Kasumi-1 (cell line): ENCODE measurements at places on chromosomes 4 and X.
A peak's percentile ranks its signal among the peaks of the same experiment; 100 is the strongest.

DNA sequence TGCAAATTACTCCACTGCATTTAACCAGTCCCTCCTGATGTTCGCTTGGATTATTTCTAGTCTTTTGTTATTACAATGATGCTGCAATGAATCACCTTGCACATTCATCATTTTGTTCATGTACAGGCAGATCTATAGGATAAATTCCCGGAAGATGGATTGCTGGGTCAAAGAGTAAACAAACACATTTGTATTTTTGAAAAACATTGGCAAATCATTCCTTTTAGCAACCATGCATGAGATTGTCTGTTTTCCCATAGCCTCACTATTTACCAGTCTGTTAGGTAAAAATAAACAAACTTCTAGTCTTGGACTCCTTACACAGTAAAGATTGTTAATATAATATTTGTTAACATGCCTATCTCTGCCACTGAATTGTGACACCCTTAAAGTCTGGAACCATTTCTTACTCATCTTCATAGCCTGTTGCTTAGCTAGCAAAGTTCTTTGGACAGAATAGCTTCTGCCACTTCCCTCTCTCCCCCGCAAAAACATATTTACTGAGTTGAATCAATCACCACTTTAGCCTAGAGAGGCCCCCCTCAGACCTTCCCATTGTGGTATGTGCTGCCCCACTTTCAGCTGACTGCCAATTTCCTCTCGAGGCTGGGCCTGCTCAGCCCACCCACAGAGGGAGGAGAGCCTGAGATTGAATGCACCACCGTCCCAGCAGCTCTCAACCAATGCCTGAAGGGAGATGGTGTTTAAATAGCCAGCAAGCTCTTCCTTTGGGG is 108.4 kb upstream of the ATXN3L start:
- peak; percentile 44 for DNase-seq

GRCh38 chrX:77779695-77780094 is 6.3 kb downstream of the ATRX start:
- no peak for DNase-seq

DNA sequence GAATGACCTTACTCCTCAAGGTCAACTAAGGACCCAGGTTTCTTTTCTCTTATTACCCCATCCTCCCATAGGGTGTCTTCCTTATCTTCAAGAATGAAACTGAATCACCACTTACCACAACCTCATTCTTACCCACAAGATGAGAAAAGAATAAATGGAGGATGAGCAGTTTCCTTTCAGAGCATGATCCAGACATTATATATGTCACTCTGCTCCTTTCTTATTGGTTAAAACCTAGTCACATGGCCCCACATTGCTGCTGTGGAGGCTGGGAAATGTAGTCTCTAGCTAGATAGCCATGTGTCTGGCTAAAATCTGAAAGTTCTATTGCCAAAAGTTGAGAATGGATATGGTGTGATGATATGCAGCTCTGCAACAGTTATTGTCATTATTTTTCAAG is 62.4 kb upstream of the RAI2 start:
- DNase-seq = no peak

DNA sequence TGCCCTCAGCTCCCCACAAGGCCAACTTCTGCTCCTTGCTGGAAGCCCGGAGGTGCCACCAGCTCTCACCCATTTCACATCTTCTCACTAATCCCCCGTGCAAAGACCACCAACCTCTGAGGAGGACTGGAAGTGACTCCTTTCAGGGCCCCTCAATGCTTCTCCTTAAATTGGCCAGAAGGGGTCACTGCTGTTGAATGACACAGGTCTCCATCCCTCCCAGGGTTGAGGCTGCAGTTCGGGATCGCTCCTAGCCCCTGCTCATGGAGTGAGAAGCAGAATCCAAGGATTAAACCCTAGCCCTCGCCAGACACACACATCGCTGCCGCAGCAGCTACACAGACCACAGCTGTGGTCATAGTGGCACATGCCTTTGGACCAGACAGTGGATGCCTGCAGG is 279.5 kb upstream of the TAPT1 start:
- DNase-seq = peak; percentile 8

- no peak for DNase-seq
Measured at GRCh38 chr4:48554606-48555005, 64.6 kb downstream of the ZAR1 start.

DNA sequence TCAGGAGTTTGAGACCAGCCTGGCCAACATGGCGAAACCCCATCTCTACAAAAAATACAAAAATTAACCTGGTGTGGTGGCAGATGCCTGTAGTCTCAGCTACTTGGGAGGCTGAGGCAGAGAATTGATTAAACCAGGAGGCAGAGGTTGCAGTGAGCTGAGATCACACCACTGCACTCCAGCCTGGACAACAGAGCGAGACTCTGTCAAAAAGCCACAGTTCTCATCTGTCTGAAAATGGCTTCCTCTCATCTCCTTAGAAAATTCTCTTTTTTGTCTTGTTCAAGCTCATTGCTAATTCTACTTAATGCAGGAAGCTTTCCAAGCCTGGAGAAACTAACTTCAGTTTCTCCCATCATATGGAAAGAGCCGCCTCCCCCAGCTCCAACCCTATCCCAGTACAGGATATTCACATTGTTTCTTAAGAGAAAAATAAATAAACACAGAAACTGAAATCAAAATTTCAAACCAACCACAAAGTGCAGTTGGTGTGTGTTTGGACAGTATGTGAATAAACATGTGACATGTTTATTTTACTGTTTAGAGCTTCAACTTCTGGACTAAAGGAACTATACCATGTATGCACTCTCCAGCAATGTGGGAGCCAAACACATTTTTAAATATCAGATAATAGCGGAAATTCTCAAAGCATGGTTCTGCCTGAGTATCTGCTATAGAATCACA is 55.0 kb upstream of the GAB1 start:
- no peak for DNase-seq

DNA sequence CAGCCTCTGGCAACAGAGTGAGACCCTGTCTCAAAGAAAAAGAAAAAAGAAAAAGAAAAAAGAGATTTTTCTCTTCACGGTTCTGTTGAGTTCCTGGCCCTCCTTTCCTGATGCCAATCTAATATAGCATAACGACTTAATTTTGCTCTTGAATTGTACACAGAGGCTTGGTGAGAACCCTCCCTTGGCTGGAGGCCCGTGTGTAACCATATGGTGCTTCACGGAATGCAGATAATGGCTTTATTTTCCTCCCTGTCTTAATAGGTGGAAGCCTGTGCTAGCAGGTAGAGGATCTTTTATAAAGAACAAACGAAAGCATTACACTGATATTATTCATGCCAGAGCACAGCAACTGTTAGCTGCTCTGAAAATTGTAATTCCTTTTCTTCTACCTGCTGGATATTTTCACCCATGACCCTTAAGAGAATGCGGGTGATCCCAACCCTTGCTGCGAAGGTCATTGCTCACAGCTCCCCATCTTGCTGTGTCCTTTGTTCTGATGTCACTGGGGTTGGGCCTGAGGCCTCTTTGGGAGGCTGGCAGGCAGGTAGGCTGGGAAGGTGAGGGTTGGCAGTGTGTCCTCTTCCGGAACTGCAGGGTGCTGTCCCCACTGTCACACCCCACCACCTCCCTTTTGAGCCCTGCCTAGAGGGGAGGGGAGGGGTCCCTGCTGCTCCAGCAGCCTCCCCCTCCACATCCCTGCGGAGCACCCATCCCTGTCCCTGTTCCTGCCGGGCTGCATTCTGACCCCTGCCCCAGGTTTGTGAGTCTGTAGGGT is 83.8 kb upstream of the STOX2 start:
- no peak for DNase-seq

- no peak for DNase-seq
Measured at GRCh38 chr4:95439896-95440295, 108.9 kb downstream of the UNC5C start.

GRCh38 chrX:1190596-1191145 is 21.8 kb downstream of the CRLF2 start:
- DNase-seq = no peak

DNA sequence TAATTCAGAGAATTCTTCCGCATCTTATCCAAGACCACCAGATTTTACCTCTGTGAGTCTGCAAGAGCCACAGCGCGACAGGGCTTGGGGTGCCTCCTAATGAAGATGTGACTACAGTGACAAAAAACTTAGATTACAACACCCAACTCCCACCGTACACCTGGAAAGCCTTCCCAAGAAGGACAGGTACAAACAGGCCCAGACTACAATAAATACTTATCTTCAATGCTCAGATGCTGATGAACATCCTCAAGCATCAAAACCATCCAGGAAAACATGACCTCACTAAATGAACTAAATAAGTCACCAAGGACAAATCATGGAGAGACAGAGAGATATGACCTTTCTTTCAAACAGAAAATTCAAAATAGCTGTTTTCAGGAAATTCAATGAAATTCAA is 20.8 kb upstream of the ABCG2 start:
- DNase-seq = no peak

- DNase-seq = no peak
Measured at GRCh38 chrX:132433551-132433950, 55.3 kb downstream of the MBNL3 start.

DNA sequence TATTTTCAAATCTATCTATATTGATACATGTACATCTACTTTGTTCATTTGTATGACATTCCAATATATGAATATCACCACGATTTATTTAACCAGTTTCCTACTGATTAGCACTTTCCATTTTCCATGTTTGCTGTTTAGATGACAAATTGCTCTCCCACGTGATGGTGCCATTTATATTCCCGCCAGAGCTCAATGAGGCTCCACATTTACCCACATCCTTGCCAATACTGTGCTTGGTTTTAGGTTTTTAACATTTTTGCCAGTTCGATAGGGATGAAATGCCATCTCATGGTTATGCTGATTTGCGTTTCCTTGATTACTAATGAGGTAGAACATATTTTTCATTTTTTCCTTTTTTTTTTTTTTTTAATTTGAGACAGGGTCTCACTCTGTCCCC is 86.7 kb upstream of the TRIM2 start:
- DNase-seq = no peak

DNA sequence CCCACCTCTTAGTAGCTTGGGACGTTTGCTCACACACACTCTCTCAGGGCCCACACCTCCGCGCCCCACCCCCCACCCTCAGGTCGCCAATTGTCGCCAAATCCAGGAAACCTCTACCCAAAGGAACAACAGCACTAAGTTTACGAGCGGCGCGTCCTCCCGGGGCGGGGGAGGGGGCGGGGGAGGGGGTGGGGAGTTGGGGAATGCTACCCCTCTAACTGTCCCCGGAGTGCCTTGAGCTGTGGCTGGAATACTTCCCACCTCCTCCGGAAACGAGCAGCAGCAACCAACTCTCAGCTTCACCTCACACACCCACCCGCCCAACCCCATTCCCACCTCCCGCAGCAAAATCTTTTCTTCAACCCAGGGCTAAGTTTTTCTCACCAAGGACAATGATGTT is 135.6 kb upstream of the ZIC3 start:
- no peak for DNase-seq

- no peak for DNase-seq
Measured at GRCh38 chrX:148913971-148914370, 413.6 kb downstream of the AFF2 start.

GRCh38 chr4:166128403-166128802 is 255.4 kb downstream of the TLL1 start:
- no peak for DNase-seq

- DNase-seq = no peak
Measured at GRCh38 chr4:48589098-48589445, 99.0 kb downstream of the ZAR1 start.

DNA sequence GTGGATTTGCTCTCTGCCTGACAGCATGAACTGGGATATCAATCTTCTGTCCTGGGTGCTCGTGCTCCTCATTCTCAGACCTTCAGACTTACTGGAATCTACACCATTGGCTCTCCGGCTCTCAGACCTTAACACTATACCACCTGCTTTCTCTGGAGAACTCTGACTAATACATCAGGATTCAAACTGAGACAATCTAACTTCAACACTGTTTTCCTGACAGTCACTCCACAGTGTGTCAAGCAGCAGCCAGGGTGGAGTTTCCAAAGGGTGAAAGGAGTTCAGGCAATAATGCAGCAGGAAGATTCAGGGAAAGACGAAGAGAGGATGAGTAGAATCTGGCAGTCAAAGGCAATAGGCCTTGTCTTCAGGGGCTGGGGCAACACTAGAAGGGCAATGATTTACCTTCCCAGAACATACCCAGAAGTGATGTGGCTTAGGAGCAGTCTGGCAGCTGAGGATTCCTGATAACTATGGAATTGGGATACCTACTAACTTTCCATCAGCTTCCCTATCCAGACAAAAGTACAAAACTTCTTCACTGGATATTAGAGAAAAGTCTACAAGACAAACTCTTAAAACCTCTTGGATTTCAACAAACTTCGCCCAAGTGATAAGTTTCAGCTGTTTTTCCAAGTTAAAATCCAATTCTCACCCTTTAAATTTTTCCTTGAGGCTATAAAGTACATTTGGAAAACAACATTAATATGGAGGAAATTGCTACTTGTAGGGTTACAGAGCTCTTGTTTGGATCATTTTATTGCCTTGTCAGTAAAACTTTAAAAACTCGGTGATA is 58.4 kb upstream of the SLIT2 start:
- no peak for DNase-seq

- no peak for DNase-seq
Measured at GRCh38 chrX:6708041-6708440, 173.1 kb upstream of the VCX3A start.

GRCh38 chrX:78119521-78120227 is 15.6 kb downstream of the PGK1 start:
- DNase-seq = peak; percentile 11

DNA sequence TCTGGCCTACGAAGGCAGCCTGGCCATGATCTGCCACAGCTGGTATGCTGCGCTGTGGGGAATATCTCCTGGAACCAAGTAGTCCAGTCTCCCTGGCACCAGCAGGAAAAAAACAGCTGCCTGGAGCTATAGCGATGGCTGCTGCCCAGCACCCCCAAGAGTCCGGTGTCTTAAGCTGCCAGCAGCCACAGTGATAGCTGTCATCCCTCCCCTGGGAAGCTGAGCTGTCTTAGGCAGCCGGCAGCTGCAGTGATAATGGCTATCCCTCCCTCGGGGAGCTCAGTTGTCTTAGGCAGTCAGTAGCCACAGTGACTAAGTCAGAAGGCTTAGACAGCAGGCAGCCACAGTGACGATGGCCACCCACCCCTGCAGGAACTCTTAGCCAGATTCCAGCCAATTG is 205.1 kb downstream of the STPG2 start:
- no peak for DNase-seq

DNA sequence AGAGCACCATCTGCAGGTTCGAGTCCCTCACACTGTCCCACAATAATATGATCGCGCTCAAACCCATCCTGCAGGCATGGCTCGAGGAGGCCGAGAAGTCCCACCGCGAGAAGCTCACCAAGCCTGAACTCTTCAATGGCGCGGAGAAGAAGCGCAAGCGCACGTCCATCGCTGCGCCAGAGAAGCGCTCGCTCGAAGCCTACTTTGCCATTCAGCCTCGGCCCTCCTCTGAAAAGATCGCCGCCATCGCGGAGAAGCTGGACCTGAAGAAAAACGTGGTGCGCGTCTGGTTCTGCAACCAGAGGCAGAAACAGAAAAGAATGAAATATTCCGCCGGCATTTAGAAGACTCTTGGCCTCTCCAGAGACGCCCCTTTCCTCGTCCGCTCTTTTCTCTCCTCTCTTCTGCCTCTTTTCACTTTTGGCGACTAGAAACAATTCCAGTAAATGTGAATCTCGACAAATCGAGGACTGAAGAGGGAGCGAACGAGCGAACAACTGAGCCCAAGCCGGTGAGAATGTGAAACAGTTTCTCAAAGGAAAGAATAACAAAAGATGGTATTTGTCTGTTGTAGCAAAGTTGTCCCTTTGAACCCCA is 1.9 kb downstream of the POU4F2 start:
- DNase-seq = no peak
